ENCODE measurements at places on chromosomes 4 and X. TPM values are rescaled to one million over a fixed set of nuclear protein-coding genes. Genes with fewer than 3 reads are reported as not detected.

Gene TMEM47
- 39.6 TPM for total RNA-seq

GRCh38 chr4:82721819-82722423 lies 76.7 kb downstream of the SCD5 start:
- peak; percentile 17 for DNase-seq

DNA sequence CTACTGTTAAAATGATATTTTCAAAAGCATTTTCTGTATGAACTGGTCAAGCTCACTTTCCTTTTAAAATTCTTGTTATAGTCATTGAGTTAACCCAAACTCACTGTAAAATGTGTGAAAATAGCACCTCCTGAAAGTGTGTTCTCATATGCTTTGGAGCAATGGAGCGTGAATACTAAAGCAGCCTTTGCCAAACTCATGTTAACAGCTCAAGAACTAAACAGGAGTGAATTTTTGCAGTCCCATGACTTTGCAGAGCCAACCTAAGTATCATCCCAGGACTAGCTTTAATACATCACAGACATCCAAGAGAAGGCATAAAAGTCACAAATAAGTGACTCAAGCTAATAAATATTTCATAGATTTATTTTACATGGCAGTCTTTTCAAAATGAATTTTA lies 2.3 kb downstream of the AMMECR1 start:
- peak; percentile 20 for DNase-seq

- no peak for DNase-seq
These were observed 104.7 kb downstream of the NCAPG start for GRCh38 chr4:17915439-17915838.

Gene CYLC1
- total RNA-seq = not detected
